Caco-2 (cell line): ENCODE measurements at places on chromosomes 5 and 9.

GRCh38 chr5:107885601-107886000, 214.9 kb upstream of the EFNA5 start:
- no peak for DNase-seq

DNA sequence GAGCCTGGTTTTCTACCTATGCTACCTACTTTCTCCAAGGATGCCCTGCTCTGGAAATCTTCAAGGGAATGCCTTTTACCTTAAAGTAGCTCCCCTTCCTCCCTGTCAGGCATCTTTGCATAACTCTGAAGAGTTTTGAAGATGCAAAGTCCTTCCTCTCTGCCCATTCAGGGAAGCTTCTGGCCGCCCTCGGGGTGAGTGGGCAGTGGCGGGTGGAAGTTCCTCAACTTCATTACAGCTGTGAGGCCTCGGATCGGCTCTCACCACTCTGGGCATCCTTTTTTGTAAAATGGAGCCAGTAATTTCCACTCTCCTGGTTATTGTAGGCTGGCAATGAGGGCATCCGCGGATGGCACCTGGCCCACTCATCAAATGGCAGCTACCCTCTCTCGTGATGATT, 31.7 kb upstream of the STXBP1 start:
- no peak for DNase-seq

DNA sequence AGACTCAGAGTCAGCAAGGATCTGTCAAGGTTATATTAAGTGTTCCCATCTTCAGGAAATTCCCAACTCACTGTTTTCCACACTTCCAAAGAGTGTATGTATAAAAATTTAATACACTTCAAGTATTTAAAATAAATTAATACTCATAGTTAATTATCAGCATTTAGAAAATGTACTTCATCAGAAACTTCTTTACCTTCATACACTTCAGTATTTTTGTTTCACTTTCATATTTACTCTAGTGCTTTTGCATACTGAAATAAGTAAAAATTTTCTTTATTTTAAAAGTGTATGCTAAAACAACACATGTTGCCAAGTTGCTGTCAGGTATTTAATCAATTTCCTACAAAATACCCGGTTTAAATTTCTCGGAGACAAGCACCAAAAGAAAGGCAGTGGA, 16.5 kb downstream of the RICTOR start:
- DNase-seq, result no peak

GRCh38 chr5:43648499-43649124, 45.6 kb downstream of the NNT start:
- DNase-seq, result no peak

DNA sequence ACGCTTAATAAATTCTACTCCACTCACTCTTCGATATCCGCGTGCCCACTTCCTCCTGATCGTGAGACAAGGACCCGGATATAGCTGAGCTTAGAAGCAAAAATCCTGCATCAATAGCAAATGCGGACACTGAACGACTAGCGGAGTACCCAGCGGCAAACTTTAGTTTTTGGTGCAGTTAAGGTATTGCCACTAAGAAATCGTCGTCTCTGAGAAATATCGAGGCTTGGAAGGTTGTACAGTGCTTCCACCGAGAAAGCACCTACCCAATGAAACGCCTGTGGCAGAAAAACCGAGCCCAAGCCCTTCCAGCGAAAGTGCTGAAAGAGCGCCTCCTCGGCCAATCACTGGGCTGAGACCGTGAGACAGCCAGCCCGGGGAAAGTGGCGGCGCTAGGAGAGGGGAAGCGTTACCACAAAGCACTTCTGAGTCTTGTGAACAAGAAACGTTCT, 32.2 kb downstream of the ANXA2R start:
- peak; percentile 83 for DNase-seq

- no peak for DNase-seq
Measured at GRCh38 chr9:132125944-132126679, 35.7 kb upstream of the NTNG2 start.

GRCh38 chr5:75366787-75367186, 29.8 kb downstream of the HMGCR start:
- no peak for DNase-seq

DNA sequence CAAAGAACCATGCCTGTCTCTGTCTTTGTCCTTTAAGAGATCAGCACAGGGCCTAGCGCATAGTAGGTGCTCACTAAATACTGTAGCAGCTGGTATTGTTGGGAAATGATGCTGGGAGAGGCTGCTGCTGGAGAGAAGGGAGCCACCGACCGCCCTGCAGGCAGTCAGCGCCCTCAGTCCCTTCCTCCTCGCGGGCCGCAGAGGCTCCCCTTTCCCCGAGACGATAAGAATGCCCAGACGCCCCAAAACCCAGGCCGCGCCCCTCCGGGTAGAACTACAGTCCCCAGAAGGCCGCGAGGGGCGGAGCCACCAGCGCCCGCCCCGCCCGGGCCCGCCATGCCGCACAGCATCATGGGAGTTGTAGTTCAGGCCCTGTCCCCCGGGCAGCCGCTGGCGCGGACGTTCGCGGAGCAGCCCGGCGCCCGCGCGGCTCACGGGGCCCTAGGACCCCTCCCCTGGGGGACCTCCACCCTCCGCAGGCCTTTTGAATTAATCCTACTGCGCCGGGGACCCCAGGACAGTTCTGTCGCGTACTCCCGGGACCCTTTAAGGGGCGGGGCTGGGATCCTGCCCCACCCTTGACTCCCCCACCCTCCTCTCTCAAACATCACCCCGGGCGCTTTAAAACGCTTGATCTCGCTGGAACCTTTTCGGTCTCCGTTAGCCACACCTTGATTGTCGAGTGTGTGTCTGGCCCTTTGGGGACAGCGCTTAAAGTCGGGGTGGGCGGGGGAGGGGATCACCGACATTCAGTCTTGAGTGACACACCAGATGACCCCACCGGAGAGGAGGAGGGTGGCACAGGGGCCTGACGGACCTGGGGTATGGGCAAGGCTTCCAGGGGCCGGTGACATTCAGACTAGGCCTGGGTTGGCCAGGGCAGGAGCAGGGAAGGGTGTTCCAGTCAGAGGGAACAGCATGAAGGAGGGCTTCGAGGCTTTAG, 24.8 kb upstream of the IER5L start:
- DNase-seq, result peak; percentile 82

GRCh38 chr9:76610011-76610352, 151.0 kb downstream of the GCNT1 start:
- no peak for DNase-seq

DNA sequence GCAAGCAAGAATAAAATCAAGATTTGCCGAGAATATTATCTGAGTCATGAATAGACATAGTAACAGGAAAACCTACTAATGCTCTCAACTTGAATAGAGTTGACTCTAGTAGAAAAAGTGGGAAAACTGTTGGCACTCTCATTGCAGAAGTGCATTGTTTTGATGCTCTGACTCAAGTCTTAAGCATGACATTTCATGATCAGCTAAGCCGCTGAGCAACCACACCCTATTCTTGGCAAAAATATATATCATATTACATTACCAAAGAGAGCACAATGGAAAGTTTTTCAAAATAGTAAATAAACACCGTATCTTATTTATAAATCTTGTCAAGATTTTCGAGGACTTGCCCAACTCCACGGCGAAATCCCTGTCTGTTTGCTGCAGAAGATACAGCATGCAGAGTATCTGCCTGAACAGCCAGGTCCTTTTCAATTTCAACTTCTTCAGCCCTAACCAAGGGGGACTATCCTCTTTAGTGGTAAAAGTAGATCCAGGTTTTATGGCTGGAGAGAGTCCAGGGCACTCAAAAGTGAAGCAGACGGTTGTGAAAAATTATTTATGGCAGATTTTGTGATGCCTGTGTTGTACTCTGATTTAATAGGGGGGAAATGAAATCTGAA, 13.9 kb upstream of the ADAMTSL1 start:
- no peak for DNase-seq

DNA sequence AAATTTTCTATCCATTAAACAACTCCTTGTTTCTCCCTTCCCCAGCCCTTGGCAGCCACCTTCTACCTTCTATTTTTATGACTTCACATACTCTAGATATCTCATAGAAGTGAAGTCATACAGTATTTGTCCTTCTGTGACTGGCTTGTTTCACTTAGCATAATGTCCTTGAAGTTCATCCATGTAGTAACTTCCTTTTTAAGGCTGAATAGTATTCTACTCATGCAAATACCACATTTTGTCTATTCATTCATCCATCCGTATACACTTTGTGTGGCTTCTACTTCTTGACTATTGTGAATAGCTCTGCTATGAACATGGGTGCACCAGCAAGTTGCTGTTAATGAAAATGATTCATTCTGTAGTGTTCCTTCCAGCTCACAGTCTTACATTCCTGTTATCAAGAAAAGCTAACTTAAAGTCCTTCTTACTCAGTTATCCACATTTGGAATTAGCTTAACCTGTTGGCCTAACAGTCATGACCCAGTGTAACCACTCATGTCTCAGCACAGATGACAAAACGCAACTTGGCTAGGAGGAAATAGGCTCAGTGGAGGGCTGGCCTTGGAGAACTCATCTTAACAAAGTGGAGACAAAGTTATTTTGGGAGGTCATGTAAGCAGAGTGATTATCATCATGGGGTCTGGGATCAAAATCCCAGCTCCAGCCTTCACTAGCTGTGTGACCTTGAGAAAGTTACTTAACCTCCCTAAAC, 129.7 kb upstream of the MAP3K1 start:
- no peak for DNase-seq

DNA sequence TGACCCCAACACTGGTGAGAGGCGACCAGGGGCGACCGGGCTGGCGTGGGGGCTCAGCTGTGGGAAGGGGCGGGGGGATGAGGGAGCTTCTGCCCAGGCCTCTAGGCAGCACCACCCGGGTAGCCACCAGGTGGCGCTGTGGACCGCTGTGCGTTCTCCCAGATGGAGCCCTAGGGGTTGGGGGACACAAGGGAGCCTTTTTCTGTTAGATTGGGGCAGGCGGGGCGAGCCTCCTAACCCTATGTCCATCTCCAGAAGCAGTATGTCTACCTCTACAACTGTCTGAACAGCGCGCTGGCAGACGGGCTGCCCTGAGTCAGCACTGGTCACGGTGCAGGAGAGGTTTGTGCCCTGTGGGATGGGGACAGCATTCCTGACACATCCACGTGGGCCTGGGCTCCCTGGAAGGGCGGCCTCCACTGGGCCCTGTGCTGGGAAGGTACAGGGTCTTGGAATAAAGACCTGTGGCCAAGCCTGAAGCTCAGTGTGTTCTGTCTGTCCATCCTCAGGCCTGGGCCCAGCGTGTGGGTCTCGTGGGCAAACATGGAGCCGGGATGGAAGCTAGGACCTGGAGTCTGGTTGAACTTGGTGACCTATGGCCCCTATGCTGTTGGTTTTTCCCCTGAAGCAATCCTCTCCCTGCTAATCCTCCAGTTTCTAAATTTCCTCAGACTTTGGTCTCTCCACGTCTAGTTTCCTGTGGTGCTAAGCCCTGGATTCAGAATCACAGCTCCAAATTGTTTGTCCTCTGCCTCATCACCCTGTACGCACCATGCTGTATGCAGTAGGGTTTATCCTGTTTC, 23.1 kb upstream of the SPTLC1 start:
- peak; percentile 56 for DNase-seq

- DNase-seq, result no peak
Measured at GRCh38 chr5:157747766-157748700, 4.5 kb downstream of the LSM11 start.

DNA sequence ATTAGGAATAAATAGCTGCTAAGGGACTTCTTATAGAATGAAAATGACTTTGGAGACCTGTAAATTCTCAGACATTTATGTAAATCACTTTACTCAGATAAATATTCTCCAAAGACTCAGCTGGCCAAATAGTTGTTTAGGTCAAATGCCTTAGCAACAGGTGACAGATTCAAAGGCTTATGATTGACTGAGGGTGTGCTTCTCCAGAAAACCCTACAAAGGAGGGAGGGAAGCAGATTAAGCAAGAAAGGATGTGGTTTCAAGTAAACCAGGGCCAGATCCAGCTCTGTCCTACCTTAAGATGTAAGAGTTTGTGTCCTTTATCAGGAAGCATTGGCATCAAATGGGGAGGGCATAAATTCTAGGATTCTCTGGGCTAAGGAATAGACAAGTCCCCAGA, 433.0 kb downstream of the TLE1 start:
- no peak for DNase-seq

GRCh38 chr5:96031180-96031579, 69.5 kb upstream of the ELL2 start:
- DNase-seq, result no peak

DNA sequence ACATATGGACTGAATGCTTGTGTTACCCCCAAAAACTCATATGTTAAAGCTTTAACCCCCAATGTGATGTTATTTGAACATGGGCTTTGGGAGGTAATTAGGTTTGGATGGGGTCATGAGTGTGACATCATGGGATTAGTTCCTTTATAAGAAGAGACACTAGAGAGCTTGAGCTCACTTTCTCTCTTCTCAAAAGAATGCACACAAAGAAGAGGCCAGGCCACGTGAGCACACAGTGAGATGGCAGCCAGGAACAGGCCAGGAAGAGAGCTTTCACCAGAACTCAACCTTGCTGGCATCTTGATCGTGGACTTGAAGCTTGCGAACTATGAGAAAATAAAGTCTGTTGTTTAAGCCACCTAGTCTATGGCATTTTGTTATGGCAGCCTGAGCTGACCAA, 360.6 kb downstream of the NR2F1-AS1 start:
- DNase-seq, result no peak

GRCh38 chr9:76561900-76562299, 102.9 kb downstream of the GCNT1 start:
- DNase-seq, result no peak

- DNase-seq, result peak; percentile 28
Measured at GRCh38 chr9:107360098-107360497, 77.0 kb downstream of the RAD23B start.
